ENCODE measurements at places on chromosomes 11 and 22. TPM values are rescaled to one million over a fixed set of nuclear protein-coding genes. Genes with fewer than 3 reads are reported as not detected.

GRCh38 chr11:131070365-131070764, 154.1 kb upstream of the SNX19 start:
- no peak for DNase-seq

Gene OR52H1
- not detected for total RNA-seq

DNA sequence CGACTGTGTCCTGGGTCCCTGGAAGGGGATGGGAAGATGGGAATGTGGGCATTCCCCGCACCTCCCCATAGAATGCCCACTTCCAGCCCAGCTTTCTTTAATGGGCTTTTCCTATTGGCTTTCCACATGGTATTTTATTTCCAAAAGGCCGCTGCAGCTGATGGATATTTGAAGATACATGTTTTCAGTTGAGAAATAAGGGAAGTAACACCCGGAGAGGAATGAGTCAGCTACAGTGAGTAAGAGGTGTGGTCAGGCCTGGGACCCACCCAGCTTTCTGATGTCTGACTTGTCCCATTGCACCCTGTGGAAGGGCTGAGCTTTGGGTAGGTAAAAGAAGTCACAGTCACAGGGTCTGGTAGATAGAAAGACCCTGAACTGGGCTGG, 476.9 kb downstream of the MIAT start:
- no peak for DNase-seq

GRCh38 chr11:10418259-10418949, 36.7 kb upstream of the AMPD3 start:
- DNase-seq: no peak

DNA sequence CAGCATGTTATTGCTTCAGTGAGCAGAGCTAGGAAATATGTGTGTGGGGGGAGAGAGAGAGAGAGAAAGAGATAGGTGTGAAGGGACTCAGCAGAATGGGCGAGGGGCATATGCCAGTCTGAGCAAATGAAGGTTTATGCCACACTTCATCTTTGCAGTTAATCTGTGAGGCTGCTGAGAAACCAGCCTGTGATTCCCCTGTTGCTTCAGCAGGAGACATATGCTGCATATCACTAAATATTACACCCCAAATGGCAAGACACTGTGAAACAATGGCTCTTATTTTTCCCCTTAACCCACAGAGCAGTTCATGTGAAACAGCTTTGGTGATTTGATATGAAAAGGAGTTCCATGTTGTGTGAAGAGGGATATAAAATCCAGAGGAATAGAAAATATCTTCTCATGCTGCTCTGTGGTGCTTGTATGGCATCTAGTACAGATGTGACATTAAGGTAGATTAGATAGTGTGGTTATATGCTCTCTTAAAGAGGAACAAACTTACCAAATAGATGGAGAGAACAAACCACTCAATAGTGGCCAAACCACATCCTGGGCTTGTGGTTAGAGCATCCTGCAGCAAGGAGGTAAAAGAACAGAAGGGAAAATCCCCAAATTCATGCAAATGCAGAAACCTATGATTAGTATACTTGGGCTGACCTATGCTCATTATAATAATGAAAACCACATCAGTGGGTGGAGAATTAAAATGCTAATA, 864.2 kb downstream of the FAM181B start:
- DNase-seq: no peak

DNA sequence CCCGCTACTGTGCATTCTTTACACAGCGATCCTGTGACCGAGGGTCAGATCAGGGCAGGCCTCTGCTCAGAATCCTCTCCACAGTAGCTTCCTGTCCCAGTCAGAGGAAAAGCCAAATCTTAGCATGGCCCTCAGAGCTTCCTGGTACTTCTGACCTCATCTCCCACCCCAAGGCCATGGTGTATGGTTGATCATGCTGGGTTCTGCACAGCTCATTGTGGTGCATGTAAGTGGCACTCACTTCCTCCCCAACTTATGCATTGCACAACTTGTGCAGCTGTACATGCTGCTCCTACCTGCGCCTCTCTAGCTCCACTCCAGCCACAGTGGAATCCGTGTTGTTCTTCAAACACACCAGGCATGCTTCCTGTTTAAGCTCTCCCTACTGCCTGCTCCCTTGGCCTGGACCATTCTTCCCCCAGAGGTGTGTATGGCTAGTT, 20.3 kb downstream of the BMAL1 start:
- DNase-seq: no peak

DNA sequence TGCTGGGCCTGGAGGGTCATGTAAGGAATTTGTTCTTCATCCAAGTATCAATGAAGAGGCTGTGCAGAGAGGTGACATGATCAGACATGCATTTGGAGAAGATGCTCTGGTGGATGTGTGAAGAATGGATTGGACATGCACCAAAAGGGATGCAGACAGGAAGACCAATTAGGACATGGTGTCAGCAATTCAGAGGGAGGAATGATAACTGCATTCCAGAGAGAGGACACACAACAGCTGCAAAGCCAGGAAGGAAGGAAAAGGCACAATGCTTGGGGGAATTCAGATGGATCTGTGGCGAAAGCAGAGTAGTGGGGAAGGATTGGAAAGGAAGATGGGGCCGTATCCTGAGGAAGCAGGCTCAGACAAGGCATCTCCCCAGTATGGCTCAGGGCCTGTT, 5.2 kb upstream of the ARRB1 start:
- DNase-seq: no peak

Gene CCDC81
- total RNA-seq: 1.4 TPM

Gene OR51B5
- total RNA-seq: not detected

GRCh38 chr11:131056036-131056435, 139.8 kb upstream of the SNX19 start:
- no peak for DNase-seq

DNA sequence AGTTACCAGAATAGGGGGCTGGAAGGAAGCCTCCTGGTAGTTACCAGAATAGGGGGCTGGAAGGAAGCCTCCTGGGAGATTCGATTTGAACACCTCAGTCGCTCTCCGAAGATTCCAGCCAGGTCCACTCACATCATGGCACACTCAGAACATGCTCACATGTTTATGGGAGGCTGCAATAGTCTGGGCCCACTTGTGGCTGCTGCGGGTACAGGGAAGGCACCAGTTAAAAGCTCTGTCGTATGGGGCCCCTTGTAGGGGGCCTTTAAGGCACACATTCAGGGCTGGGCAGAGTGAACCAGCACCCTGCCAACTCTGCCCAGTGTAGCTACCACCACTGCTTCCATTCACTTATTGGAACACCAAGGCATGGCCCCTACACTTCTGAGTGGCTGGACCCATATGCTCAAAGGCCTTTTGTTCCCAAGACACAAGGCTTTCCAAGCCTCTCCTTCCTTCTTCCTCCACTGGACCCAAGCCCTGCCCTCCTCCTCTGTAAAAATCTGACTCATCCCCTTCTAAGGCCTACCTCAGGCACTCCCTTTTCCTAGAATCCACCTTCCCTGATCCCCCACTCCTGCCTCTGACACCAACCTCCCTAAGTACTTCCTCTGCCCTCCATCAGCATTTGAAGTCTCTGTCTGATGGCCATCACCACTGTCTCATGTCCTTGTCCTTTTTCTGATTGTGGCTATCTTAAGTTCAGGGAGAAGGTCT, 28.0 kb downstream of the USP35 start:
- no peak for DNase-seq

Gene SF3A1
- total RNA-seq: 187 TPM

DNA sequence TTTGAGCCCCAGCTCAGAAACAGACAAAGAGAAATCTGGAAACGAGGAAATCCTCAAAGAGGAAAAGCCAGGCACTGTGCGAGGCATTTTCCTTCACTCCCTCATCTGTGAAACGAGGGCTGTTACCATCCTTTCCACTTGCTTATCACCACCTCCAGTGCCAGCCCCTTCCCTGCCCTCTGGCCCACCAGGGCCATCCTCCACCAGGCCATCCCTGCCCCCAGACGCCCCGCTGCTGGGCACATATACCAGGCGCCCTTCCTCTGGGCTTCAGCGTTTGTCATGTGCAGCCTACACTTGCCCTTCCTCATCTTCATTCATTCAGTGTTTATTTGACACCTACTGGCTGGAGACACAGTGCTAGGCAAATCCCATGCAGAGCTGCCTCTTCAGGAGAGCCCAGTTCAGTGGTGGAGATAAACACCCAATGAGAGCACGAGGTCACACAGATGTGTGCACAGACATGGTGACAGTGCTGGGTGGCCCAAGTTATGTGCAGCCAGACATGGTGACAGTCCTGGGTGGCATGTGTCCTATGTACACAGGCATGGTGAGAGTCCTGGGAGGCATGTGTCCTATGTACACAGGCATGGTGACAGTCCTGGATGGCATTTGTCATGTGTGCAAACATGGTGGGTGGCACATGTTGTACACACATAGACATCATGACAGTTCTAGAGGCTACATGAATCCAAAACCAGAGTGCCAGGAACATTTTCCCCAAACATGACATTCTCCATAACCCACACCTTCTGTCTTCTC, 9.7 kb downstream of the SPTBN2 start:
- DNase-seq: no peak

DNA sequence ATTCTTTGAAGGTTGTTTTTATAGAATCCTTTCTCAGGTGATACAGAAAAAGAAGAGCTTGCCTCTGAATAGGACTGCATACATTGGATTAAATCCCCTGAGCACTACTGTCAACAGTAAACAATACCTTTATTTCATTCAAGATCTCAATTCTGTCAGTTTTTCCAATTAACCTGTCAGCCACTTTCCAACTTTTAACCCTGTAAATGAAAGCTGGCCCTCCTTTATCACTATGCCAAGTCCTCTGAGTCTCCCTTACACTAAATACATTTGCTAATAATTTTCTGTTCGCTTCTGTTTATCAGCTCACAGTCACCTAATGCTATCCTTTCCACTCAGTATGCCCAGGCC, 213.7 kb upstream of the ARHGAP42 start:
- no peak for DNase-seq

DNA sequence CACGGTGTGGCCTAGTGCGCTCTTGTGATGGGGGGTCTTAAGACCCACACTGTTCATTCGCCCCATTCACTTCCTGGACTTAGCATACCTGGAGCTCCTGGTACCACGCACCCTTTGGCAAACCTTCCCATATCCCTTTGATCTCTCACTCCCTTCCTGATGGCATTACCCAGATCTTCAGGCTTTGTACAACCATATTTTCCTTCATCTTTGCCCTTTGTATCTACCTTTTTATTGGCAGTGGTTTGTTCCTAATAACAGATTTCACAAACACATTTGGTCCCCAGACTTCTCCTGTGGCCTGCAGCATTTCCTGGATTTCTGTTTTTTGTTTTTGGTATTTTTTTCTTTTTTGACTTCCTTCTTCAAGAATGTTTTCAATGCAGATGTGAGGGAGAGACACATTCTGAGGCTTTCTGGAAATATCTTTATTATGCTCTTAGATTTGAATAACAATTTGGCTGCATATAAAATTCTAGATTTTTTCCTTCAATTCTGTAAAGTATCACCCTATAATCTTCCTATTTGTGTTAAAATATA, 16.1 kb upstream of the IFITM3 start:
- no peak for DNase-seq

Measured in osteocyte (in vitro differentiated cells).